Transverse colon (tissue), 4 donors: ENCODE measurements at places on chromosomes 6 and 20.

- no peak for DNase-seq
Observed at GRCh38 chr20:41279546-41280225, 37.8 kb downstream of the ZHX3 start.

GRCh38 chr6:61841958-61842357, 444.1 kb downstream of the KHDRBS2 start:
- DNase-seq: no peak

- no peak for DNase-seq
Observed at GRCh38 chr6:16855460-16855859, 94.2 kb upstream of the ATXN1 start.

GRCh38 chr20:33051333-33051732, 2.4 kb upstream of the BPIFB3 start:
- no peak for DNase-seq

GRCh38 chr6:80541886-80542285, 435.4 kb downstream of the BCKDHB start:
- DNase-seq: no peak

DNA sequence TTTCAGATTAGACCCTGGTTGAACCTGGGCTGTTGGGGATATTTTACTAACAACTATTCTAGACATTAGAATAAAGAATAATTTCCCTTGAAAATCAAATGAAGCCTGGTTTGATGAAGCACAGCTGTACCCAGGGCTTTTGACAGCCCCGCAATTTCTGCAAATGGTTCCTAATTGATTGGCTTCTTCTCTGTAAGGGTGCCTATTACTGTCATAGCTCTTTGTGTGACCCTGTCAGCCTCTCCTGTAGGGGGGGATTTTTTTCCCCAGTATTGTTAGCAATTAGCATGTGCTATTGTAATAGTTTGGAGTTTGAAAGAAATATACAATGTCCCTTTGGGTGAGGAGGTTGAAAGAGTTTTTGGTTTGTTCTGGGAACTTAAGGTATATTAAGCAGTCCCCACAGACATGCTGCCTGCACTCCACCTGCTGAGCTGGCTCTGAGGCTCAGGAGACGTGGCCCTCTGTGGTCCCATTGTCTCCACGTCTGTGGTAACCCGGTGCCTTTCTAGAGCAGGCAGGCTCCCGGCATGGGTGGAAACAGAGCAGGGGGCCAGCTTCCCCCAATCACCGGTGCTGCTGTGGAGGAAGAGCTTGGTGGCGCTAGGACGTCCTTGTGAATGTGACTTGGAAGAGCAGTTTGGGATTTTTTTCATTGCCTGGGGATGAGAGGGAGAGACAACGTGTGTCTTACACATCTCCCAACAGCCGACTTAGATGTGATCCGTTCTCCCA, 47.3 kb upstream of the CLDN20 start:
- DNase-seq: no peak

DNA sequence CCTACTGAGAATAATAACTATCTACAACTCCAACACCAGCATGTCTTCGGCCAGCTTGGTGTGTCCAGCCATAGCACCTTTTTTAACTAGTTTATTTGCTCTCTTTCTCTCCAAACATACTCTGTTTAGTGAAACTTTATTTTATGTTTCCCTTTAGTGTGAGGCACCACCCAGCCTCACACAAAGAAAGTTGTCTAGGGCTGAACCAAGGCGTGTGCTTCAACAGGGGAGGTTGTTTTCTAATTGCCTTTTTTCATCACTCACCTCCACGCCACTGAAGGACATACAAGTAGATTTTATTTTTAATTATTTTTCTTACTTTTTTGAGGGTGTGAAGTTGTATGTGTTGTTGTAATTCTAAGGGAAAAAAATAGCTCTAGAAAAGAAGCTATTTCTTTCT, 125.6 kb upstream of the MARCKS start:
- DNase-seq: no peak

DNA sequence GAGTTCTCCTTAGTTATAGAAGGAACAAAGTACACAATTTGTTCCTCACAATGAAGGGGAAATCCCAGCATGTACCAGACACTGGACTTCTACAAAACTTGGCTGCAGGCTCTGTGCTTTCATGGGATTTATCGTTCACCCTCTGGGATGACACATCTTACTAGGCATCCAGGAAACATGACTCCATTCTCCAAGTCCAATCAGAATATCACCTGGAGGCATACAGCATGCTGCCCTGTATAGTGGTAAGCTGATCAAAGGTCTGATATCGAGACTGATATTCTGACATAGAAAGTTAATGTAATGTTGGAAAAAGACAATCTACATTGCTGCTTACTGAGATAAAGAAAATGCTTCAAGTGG, 6.7 kb downstream of the RWDD2A start:
- no peak for DNase-seq

DNA sequence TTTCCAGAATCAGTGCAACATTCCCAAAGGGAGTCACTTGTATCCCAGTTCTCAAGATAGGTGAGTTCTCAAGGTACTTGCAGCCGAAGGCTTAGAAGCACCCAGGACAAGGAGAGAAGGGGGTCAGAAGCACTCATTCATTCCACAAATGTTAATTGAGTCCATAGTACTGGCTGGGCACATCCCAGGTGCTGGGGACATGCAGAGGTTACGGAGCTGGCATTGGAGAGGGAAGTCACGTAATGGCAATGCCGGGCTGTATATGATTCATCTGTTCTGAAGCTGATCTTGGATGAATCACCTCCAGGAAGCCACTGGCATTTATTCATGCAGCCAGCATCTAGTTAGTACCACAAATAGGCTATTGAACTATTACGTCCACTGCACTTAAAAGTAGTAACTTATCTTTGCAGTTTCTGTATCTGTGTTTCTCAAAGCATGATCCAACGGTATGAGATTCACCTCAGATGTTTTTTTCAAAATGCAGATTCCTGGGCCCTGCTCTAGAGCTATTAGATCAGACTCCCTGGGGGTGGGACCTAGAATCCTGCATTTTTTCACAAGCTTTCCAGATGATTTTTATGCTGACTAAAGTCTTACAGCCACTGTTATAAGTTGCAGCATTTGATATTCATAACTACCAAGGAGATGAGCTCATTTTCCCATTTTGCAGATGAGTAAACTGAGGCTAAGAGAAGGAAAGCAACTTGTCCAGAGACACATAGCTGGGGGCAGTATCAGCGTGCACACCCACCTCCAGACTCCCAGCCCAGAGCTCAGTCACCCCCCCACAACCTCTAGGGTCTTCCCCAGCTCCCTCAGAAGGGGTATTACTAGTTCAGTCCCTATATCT, 44.1 kb upstream of the ID1 start:
- peak; percentile 41 for DNase-seq

DNA sequence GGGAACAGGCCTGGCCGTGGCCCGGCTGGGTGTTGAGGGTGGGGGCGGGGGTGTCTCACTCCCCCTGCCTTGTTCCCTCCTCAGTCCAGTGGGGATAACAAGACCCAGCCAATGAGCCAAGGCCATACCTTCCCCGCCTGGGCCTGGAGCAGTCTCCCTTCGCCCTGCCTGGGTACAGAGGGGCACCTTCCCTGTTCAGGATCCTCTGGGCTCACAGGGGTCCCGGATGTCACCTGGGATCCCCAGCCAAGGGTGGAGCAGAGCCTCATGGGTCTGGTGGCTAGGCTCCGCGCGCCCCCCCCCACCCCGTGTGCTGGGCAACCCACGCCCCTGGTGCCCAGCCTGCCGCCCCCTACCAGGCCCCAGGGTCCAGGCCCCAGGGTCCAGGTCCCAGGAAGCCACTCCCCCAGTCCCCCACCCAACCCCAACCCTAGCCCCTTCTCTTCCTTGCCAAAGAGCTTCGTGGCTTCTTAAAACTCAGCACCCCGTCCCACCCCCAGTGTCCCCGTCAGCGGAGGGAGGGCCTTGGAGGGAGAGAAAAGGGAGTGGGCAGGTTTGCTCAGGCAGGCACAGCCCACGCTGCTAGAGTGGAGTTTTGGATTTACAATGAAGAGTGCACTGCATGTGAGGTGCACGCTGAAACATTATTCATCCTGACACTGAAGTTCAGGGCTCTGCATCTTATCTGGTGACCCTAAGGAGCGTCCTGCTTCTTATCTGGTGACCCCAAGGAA, 11.8 kb downstream of the HRH3 start:
- DNase-seq: no peak

DNA sequence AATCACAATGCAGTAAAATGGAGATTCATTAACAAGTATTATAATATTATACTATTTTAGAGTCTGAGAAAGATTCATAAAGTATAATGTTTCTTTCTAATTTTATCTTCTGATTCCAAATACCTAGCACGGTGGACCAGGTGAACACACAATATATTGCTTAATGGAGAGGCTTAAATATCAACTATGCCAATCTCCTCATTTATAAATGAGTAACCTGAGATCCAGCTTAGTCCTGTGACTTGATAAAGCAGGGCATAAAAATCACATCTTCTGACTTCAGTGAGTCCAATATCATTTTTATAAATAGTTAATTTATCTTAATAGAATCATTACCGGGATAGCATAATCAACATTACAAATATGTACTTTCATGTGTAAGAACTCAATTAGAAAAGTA, 144.4 kb upstream of the GJE1 start:
- DNase-seq: no peak
